ENCODE measurements at places on chromosomes 3 and 15.

- no peak for DNase-seq
These were observed 46.4 kb upstream of the PRICKLE2 start for GRCh38 chr3:64271631-64272030.

GRCh38 chr3:179710079-179710478 is 57.2 kb downstream of the USP13 start:
- no peak for DNase-seq

GRCh38 chr3:142210144-142210543 is 15.2 kb downstream of the GK5 start:
- DNase-seq, result no peak

- no peak for DNase-seq
These were observed 138.3 kb downstream of the ALDH1A2 start for GRCh38 chr15:57927091-57927631.

DNA sequence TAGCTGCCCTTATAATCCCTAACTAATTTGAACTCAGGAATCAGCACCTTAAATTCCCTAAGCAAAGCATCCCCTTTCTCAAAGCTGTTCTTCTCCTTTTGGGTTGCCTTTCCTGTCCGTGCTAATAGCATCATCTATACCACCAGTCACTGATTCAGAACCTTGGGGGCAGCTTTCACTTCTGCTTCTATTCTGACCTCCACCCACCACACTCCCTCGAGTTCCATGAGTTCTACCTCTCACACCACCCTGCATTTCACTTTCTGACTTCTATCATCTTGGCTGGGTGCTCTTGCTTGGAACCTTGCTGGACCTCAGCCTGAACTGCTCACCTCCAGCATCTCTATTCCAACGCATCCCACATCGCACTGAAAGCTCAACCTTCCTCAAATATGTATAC is 55.4 kb upstream of the KCNMB2 start:
- no peak for DNase-seq

DNA sequence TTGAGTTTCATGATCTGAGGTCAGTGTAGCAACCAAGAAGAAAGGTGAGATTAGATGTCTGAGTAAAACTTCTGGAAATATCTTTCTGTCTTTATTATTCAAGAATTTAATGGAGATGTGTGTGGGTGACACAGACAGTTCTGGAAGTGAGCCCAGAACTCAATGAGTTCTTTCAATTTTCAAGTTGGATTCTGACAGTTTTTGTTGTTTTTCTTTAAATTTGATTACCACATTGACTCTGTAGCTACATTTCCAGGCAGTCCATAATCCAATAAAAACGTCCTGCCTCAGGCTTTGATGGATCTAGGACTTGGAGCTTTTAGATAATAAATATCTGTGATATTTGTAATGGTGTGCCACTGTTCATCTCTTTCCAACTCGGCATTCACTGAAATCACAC is 3.9 kb upstream of the PARP14 start:
- no peak for DNase-seq

GRCh38 chr3:98968824-98969223 is 67.3 kb upstream of the DCBLD2 start:
- no peak for DNase-seq

DNA sequence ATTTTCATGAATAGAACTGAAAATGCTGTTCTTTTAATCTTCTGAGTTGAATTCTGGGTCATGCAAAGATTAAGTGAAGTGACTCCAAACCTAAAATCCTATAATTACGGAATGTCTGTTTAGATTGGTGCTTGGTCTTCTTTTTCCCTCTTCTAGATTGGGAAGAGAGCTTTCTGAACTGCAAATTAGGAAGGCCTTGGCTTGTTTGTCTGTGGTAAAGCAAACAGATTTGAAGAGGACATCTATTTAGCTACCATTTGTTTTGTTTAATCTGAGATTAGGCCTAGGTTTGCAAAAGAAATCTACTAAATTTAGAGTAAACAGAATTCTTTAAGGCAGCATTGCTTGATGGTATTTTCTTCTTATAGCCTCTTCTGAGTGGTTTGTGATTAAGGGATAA is 23.5 kb downstream of the PAQR9 start:
- no peak for DNase-seq

GRCh38 chr3:45486136-45486535 is 97.8 kb downstream of the LARS2 start:
- no peak for DNase-seq

- DNase-seq, result no peak
These were observed 32.2 kb downstream of the FILIP1L start for GRCh38 chr3:100081986-100082692.

DNA sequence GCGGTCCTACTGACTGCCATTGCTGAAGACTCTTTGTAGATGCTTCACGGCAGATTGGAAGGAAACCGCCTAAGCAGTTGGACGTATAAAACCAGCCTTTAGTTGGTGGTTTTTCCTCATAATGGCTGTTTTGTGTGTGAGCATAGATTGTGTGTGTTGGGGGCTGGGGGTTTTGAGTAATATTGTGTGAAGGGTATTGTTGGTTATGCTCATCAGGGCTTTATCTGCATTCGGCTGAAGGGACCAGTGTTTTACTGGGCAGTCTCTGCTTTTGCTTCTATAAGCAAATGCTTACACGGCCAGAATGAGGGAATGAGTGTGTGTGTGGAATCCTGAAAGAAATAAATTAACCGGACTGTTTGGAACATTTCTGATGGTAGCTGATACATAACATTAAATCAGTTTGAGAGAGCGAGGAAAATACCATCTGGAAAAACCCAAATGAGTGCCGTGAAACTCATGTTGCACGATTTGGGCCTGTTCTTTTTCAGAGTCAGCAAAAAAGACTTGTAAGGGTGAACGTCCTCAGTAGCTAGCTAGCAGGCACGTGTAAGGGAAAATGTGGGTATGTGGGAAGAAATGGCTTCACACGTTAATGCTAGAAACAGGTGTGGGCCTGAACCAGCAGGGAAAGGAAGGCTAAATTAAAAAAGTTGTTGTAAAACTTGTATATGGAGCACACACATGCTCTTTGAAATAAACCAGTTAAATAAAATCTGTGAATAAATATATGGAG is 1.9 kb downstream of the MITF start:
- DNase-seq, result no peak

GRCh38 chr3:60015032-60015705 is 965.3 kb upstream of the CFAP20DC start:
- DNase-seq, result no peak

- no peak for DNase-seq
These were observed 41.7 kb downstream of the AQP9 start for GRCh38 chr15:58179741-58180381.

DNA sequence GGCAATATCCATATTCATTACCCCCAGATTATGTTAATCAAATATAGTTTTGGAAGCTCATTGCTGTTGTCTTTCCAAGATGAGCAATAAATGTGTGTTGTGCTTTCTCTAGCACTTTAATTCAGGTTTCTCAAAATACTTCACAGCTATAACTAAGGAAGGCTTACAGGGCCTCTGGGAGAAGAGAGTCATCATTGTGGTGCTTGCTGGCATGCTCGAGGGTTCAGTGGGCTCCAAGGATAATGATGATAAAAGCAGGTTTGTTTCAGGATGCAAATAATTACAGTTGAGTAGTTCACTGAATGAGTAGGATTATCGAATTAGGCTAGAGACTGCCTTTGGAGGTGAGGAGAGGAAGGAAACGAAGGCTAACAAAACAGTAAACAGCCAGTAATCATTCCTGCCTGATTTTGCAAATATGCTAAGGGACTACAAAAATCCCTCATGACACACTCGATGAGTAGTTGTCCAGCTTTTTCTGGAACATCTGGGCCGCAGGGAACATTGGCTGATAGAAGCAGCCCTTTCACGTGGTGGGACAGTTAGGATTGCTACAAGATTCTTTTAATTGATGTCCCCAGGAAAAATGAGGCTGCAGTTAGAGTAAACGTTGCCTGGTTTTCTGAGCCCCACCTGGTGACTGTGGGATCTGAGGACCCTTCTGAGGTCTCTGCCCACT is 54.1 kb downstream of the SLC7A14 start:
- DNase-seq, result no peak

GRCh38 chr15:23854912-23855659 is 168.0 kb upstream of the NDN start:
- DNase-seq, result no peak

- no peak for DNase-seq
These were observed 35.4 kb downstream of the CD200R1L start for GRCh38 chr3:112811131-112811884.

GRCh38 chr3:3260870-3261269 is 81.4 kb upstream of the CRBN start:
- DNase-seq, result no peak

DNA sequence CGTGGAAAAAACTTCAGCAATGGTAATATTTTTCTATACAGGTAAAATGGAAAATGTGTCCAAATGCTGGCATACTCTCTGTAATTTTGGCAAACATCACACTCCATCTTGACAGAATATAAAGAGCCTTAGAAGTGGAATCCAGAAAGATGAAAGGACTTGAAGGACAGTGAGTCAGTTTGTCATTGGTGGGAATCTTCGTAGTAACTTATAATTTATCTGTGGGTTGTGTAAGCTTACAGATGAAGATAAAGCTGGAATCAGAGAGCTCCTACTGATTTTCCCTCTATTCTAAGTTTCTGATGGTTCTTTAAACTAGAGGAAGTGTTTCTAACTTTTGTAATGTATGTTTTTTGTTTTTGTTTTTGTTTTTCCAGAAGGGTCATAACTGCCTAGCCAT is 8.7 kb upstream of the PDZRN3 start:
- DNase-seq, result no peak

DNA sequence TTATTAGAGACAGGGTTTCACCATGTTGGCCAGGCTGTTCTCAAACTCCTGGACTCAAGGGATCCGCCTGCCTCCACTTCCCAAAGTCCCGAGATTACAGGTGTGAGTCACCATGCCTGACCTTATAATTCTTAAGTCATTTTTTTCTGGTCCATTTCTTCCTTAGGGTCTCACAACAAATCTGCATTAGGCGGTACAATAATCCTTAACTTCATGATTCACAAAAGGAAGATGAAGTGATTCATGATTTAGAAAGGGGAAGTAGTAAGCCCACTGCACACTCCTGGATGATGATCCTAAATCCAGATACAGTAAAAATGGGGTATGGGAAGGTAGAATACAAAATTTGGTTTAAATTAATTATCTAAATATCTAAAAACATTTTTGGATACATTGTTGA is 45.0 kb upstream of the TKT start:
- DNase-seq, result no peak

- DNase-seq, result no peak
These were observed 140.7 kb upstream of the TMC3 start for GRCh38 chr15:81514725-81515124.

DNA sequence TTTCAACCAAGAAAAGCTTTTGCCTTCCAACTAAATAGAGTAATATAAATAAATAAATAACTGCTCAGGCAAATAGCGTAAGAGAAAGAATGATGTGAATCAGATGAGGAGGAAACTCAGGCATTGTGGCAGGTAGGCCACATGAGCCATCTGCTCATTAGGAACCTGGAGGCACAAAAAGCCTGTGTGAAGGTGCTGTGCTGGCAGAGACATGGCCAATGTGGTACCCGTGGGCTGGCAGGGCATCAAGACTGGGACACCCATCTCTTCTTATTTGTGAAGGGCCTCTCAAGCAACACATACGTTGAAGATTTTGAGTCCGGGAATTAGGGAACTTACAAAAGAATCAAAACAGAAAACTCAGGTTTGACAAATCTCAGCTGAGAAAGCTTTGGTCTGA is 9.5 kb downstream of the ANKRD34C start:
- DNase-seq, result no peak

- DNase-seq, result no peak
These were observed 89.2 kb downstream of the TAMM41 start for GRCh38 chr3:11757441-11757875.

DNA sequence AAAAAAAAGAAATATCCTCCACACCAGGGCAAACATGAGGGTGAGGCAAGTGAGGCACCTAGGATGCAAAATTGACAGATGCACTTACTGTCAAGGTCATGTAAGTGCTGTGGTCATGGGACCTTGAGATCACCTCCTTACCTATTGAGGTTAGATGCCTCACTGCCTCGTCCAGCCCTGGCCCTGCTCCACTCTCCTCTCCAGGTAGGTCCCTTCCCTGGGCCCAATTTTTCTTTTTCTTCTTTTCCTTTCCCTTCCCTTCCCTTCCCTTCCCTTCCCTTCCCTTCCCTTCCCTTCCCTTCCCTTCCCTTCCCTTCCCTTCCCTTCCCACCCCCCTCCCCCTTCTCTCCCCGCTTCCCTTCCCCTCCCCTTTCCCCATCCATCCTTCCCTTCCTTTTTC is 71.1 kb upstream of the DLG1 start:
- DNase-seq, result no peak

DNA sequence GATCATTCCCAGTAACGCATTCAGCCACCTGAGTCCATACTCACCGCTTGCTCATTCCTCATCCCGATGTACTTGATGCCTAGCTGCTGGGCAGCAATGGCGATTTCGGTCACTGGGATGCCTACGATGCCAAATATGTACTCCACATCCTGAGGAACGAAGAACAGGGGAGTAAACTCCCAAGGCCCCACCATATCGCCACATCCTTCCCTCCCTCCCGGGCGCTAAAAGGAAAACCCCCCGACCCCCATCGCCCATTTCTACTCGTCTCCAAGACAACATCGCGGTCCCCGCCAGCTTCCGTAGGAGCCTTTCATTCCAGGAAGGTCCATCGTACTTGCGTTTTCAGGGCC is 347 bp downstream of the HACL1 start:
- DNase-seq, result no peak

- DNase-seq, result no peak
These were observed 10.3 kb downstream of the TM4SF1 start for GRCh38 chr3:149366941-149367840.

GRCh38 chr3:185931777-185932612 is 5.8 kb downstream of the TRA2B start:
- no peak for DNase-seq

- no peak for DNase-seq
These were observed 521.8 kb upstream of the CNTN3 start for GRCh38 chr3:75136100-75136897.
